GM12864 (cell line): ENCODE measurements at places on chromosomes 7 and 10.

- DNase-seq: no peak
These were observed 36.7 kb downstream of the MTERF1 start for GRCh38 chr7:91843831-91844230.

GRCh38 chr7:77367976-77368375 is 48.2 kb downstream of the GSAP start:
- no peak for DNase-seq

DNA sequence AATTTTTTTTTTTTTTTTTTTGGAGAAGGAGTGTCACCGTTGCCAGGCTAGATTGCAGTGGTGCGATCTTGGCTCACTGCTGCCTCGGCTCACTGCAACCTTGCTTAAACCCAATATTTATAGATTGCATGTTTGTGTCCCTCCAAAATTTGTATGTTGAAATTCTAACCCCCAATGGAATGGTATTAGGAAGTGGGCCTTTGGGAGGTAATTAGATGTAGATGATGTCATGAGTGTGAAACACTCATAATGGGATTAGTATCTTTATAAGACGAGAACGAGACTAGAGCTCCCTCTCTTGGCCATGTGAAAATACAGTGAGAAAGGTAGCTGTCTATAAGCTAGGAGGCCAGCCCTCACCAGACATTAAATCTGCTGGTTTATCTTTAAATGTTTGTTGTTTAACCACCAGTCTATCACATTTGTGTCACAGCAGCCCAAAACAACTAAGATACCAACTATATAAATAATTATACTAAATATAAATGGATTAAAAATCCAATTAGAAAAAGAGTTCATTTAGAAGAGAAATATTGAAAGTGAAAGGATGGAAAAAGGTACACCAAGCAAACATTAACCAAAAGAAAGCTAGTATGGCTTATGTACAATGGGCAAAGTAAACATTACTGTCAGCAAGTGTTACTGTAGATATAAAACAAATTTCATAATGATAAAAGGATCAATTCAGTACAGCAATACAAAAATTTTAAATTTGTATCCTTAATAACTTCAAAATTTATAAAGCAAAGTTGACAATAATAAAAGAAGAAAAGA is 9.3 kb downstream of the TCAF1 start:
- no peak for DNase-seq

DNA sequence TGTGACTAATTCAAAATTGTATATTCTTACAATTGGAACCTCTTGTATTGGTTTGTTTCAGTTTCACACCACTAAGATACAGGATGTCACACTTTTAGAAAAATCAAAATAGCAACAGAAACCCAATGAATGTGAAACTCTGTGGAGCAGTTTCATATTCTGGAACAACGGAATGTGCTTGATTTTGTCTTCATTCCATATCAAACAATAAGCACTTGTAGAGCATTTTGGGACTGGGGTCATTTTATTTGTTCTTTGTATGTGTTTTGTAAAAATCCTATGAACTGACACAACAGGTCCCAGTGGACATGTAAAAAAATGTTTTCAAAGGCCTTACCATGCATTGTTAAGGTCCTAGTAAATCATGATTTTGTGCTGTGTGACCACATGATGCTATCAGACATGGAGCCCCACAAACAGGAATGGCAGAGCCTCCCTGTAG is 123.1 kb downstream of the DKK1 start:
- no peak for DNase-seq

- no peak for DNase-seq
These were observed 39.7 kb downstream of the HIPK2 start for GRCh38 chr7:139738101-139738489.

- DNase-seq: no peak
These were observed 820 bp downstream of the BBS9 start for GRCh38 chr7:33130184-33130583.

GRCh38 chr10:25565570-25565969 is 368.5 kb upstream of the MYO3A start:
- no peak for DNase-seq
